ENCODE measurements at places on chromosomes 16 and 17. TPM values are rescaled to one million over a fixed set of nuclear protein-coding genes. Genes with fewer than 3 reads are reported as not detected.

- DNase-seq = no peak
Measured at GRCh38 chr17:5888811-5889210, 181.4 kb upstream of the WSCD1 start.

DNA sequence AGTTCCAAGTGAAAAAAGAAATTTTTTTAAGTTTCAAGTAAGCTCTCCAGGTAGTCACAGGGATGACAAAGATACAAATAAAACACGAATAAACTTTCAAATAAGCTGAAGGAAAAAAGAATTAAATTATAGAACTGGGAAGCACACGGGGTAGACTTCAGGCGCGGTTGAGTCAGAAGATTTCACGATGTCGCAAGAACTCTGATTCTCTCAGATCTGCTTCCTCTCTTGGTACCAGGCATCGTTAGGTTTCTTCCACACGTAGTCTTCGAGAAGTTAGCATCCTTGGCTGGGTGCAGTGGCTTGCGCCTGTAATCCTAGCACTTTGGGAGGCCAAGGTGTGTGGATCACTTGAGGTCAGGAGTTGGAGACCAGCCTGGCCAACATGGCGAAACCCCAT lies 784.1 kb upstream of the RBFOX1 start:
- DNase-seq = no peak

DNA sequence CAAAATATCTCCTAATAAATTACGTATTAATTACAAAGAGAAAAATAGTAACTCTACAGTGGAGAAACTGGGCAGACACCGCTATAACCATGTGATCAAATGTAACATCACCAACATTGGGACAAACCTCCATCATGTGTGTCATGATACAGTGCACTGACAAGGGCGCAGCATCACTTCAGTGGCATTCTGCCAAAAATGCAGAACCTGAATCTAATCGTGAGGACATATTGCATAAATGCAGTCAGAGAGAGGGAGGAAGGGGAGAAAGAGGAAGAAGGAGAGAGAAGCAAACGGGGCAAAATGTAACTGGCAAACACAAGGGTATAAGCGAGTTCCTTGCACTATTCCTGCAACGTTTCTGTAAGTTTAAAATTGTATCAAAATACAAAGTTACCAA lies 74.2 kb upstream of the MARCHF10 start:
- DNase-seq = no peak

GRCh38 chr16:89052191-89052889 lies 41.3 kb upstream of the ACSF3 start:
- no peak for DNase-seq

DNA sequence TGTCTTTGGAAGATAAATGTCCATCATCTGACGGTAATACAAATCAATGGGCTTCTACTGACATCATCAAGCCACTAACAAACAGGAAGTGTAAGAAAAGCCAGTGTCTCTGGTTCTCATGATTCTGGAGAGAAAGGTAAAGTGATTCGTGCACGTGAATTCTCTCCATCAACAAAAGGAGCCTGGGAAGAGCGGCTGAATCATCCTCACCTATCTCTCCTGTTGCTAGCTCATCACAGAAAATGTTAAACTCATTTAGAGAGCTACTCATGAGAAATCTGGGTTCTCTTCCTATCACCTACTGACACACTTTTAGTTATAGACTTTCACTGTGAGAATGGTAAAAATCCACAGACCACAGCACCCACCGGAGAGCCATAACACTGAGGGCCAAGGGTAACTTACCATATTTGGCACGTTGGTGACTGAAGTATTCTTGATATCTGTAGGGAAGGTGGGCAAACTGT lies 70.3 kb downstream of the CREBBP start:
- no peak for DNase-seq

- peak; percentile 72 for DNase-seq
Measured at GRCh38 chr16:711548-712320, 3.2 kb upstream of the METRN start.

DNA sequence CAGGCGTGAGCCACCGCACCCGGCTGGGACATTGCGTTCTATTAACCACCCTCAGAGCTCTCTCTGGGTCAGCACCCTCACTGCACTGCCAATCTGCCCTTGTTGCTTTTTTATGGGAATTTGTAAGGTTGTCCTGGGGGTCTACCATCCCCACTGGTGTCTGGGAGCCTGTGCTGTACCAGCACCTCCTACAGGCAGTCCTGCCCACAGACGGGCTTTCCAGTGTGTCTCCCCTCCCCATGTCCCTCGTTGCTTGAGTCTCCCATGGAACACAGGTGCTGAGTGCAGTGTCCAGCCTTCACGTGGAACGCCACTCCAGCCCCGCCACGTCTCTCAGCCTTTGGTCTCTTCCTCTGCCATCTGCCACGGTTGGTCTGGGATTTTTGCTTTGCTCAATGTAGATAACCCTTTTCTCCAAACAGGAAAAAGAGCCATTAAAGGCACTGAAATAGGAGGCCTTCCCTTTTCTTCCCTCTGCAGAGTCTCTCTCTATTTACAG lies 68.0 kb upstream of the CBX4 start:
- DNase-seq = no peak

- no peak for DNase-seq
Measured at GRCh38 chr16:57945740-57946138, 25.2 kb downstream of the CNGB1 start.

Gene OXLD1
- 45.2 TPM for polyA plus RNA-seq

Gene HOXB8
- 1.2 TPM for polyA plus RNA-seq

Gene KRT12
- 0.26 TPM for polyA plus RNA-seq

Gene NPIPA7
- 19.8 TPM for polyA plus RNA-seq

Gene GAST
- not detected for polyA plus RNA-seq

Gene TPPP3
- polyA plus RNA-seq = 67.6 TPM

Gene TNFSF12
- 21.5 TPM for polyA plus RNA-seq

Gene MRPL45
- 26.1 TPM for polyA plus RNA-seq
